GM12878 (cell line): ENCODE measurements at places on chromosomes 3 and 15. TPM values are rescaled to one million over a fixed set of nuclear protein-coding genes. Genes with fewer than 3 reads are reported as not detected.

DNA sequence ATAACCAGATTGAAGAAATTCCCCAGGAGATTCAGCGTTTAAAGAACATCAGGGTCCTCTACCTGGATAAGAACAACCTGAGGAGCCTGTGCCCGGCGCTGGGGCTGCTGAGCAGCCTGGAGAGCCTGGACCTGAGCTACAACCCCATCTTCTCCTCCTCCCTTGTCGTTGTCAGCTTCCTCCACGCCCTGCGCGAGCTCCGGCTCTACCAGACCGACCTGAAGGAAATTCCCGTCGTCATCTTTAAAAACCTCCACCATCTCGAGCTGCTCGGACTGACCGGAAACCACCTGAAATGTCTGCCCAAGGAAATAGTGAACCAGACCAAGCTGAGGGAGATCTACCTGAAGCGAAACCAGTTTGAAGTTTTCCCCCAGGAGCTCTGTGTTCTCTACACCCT lies 9.4 kb upstream of the LRRC34 start:
- H3K4me1 ChIP-seq, result no peaks in the 10 kb centered on the region
- H3K4me3 ChIP-seq, result no peak overlapping the region
- DNase-seq, result no peak
- H3K27ac ChIP-seq, result no peak overlapping the region

Gene ATP13A5
- not detected in 2 replicates for polyA plus RNA-seq

DNA sequence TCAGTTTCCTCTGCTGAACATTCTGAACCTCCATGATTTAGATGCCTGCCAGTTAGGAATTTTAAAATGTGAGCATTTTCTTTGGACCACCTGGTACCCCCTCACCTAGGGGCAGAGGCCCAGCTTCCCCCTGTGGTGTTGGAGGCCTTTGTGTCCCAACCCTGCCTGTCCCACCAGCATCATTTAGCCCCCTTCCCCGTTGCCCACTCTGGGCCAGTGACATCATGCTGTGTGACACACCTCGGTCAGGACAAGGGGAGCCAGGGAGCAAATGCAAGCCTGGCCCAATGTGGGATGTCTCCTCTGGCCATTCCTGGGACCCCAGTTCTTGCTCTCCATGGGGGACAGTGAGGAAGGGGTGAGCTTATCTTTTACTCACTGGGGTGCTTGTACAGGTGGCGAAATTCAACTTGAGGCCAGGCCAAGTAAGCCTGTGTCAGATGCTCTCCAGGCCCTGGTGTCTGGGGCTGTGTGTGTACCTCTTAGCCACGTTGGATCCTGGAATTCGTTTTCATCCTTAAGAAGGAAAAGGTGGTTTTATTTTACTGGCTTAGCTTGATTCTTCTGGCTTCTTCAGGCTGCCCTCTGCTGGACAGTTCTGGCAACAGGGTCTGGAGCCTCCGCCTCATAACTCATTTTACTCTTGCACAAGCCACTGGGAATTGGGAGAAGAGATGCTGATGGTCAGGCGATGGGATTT lies 49.7 kb upstream of the MYZAP start:
- no peaks in the 10 kb centered on the region for H3K36me3 ChIP-seq
- H3K4me3 ChIP-seq, result no peak overlapping the region
- DNase-seq, result no peak
- H3K4me1 ChIP-seq, result peaks cover 12% of the 10 kb centered on the region
- H3K27me3 ChIP-seq, result no peaks in the 10 kb centered on the region; the same call in 1 of the 2 replicates

- H3K4me3 ChIP-seq, result no peak overlapping the region
- no peaks in the 10 kb centered on the region for H3K27me3 ChIP-seq
- H3K27ac ChIP-seq, result no peak overlapping the region
- H3K4me1 ChIP-seq, result no peaks in the 10 kb centered on the region
- H3K36me3 ChIP-seq, result no peaks in the 10 kb centered on the region
- no peak for DNase-seq
Observed at GRCh38 chr3:34669490-34669889, 871.1 kb downstream of the PDCD6IP start.

Gene GPR156
- not detected in 2 replicates for polyA plus RNA-seq

Gene CGNL1
- polyA plus RNA-seq, result 0.01 and 0.04 TPM in 2 replicates

Gene TLR9
- polyA plus RNA-seq, result 0.67 and 1.2 TPM in 2 replicates

Gene TNNC1
- 0.66 and 1.1 TPM in 2 replicates for polyA plus RNA-seq

Gene NEK11
- 0.82 TPM in 1 of 2 replicates, not detected in the other for polyA plus RNA-seq

- H3K27me3 ChIP-seq, result no peaks in the 10 kb centered on the region
- peak overlapping the region; percentile 65 for H3K4me3 ChIP-seq
- H3K27ac ChIP-seq, result peak overlapping the region; percentile 82
- no peaks in the 10 kb centered on the region for H3K36me3 ChIP-seq
- DNase-seq, result no peak
- H3K4me1 ChIP-seq, result peaks cover 16% of the 10 kb centered on the region; the same call in 1 of the 2 replicates
Observed at GRCh38 chr3:152204218-152204617, 64.5 kb upstream of the MBNL1 start.

Gene USF3
- 3.5 and 3.9 TPM in 2 replicates for polyA plus RNA-seq

Gene ZNF621
- polyA plus RNA-seq, result 5.7 and 5.8 TPM in 2 replicates

- no peak overlapping the region for H3K4me3 ChIP-seq
- DNase-seq, result no peak
- H3K27ac ChIP-seq, result no peak overlapping the region
- H3K4me1 ChIP-seq, result no peaks in the 10 kb centered on the region
- no peaks in the 10 kb centered on the region for H3K27me3 ChIP-seq
- H3K36me3 ChIP-seq, result no peaks in the 10 kb centered on the region
Observed at GRCh38 chr3:129934234-129935123, 40.0 kb upstream of the TRH start.

- H3K36me3 ChIP-seq, result no peaks in the 10 kb centered on the region
- peaks cover 10% of the 10 kb centered on the region for H3K4me1 ChIP-seq
- no peak overlapping the region for H3K4me3 ChIP-seq
- no peak overlapping the region for H3K27ac ChIP-seq
- DNase-seq, result no peak
Observed at GRCh38 chr3:96814651-96815567, 515 bp downstream of the EPHA6 start.

DNA sequence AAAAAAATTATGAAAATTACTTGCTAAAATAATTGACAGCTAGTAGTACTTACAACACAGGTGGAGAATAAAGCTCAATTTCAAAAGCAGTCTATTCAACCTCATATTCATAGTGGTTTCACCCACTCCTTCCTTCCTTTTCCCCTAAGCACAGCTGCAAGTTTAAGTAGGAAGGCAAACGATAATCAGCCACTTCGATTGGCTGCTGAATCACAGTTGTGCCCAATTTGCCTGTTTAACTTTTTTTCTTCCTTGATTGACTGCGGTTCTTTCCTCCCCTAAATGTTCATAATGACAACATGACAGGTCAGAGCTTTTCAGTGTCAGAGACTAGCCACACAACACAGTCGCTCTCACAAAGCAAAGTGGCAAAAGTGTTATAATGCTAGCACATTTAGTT lies 468.0 kb upstream of the GBE1 start:
- no peaks in the 10 kb centered on the region for H3K4me1 ChIP-seq
- H3K36me3 ChIP-seq, result no peaks in the 10 kb centered on the region
- no peaks in the 10 kb centered on the region for H3K27me3 ChIP-seq
- DNase-seq, result peak; percentile 44
- H3K27ac ChIP-seq, result no peak overlapping the region

- no peaks in the 10 kb centered on the region for H3K36me3 ChIP-seq
- H3K27ac ChIP-seq, result no peak overlapping the region
- H3K4me3 ChIP-seq, result no peak overlapping the region
- H3K4me1 ChIP-seq, result no peaks in the 10 kb centered on the region
Observed at GRCh38 chr15:97525809-97526208, 434.7 kb upstream of the ARRDC4 start.

DNA sequence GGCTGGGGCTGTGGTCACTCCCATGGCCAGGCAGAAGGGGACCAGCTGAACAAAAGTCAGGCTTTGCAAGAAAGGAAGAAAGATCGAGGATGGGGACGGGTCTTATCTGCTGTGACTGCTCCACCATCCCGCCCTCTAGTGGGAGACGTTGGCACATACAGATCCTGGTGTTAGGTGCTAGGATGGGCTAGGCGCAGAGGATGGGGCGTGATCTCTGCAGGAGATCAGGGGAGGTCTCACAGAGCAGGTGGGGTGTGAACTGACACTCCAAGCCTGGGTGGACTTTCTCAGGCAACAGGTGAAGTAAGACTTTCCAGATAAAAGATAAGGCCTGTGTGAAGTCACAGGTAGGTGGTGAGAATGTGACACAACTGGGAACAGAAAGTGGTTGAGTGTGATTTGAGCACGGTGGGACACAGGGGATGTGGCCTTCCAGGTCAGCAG lies 141.9 kb upstream of the SMAD3 start:
- no peaks in the 10 kb centered on the region for H3K36me3 ChIP-seq
- no peaks in the 10 kb centered on the region for H3K27me3 ChIP-seq
- no peaks in the 10 kb centered on the region for H3K4me1 ChIP-seq

DNA sequence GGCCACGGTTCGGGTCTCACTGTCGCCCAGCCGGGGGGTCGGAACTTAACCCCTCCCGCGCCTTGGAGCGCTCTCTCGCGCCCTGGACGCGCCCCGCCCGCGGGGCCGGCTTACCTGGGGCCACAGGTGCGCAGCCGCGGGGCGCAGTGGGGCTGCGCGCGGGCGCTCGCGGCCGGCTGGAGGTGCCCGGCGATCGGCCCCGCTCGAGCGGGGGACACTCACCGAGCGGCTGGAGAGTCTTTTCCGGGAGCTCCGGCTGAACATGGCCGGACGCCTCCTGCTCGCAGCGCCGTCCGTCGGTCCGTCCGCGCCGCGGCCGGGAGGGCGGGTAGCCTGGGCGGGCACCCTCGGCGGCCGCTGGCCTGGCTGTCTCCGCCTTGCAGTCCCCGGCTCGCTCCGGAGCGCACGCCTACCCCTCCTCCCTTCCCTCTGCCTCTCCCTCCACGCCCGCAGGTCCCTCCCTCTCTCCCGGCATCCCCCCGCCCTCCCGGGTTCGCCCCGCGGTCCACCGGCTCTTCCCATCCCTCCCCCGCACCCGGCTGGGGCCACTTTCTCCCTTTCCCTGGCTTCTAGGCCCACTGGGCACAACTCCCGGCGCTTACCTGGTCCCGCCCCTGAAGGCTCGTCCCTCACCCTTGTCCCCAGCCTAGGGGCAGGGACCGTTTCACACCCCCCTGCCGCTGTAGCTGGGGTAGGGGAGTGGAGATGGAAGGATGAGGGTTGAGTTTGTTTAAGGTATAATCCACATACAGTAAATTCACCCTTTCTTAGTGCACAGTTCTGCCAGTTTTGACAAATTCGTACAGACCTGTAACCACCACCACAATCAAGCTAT lies 220.1 kb upstream of the PRICKLE2 start:
- no peaks in the 10 kb centered on the region; the same call in 1 of the 2 replicates for H3K4me1 ChIP-seq
- DNase-seq, result no peak
- H3K36me3 ChIP-seq, result no peaks in the 10 kb centered on the region

DNA sequence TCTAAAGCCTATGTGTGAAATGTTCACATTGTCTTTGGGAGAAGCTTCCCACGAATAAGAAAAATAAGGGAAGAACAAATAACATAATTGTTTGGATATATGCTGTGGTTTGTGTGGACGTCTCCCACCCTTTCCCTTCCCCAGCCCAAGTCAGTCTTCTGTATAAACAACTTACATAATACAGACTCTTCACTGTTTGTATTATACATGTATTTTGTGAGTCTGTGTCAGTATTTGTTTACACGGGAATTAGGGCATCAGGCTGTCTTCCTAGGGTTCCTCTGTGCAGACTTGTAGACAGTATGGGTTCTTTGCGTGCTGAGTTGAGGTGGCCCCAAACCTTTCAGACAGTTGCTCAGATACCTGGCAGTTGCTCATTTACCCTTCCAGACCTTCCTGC lies 103.4 kb downstream of the IGF1R start:
- H3K27me3 ChIP-seq, result no peaks in the 10 kb centered on the region
- H3K36me3 ChIP-seq, result no peaks in the 10 kb centered on the region
- H3K4me3 ChIP-seq, result no peak overlapping the region
- H3K27ac ChIP-seq, result no peak overlapping the region
- H3K4me1 ChIP-seq, result no peaks in the 10 kb centered on the region

DNA sequence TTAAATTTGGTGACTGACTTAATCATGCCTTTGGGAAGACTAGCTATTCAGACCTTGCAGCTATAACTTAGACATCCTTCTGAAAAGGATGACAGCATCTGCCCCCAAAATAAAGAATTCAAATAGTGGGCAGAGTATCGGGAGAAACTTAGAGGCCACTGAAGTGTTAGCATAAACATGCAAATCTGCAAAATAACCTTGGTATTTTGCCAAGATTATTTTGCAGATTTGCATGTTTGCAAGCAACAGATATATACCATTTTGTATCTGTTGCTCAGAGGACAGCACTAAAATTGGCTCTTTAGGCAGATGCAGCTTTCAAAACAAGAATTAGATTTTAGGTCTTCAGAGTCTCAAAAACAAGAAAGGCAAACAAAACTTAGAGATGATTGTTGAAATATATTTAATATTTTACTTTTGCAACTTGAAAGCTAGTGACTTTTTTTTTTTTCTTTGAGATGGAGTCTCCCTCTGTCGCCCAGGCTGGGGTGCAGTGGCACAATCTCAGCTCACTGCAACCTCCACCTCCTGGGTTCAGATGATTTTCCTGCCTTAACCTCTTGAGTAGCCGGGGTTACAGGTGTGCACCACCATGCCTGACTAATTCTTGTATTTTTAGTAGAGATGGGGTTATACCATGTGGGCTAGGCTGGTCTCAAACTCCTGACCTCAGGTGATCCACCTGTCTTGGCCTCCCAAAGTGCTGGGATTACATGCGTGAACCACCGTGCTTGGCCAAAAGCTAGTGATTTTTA lies 47.8 kb downstream of the KBTBD8 start:
- no peaks in the 10 kb centered on the region for H3K27me3 ChIP-seq
- H3K27ac ChIP-seq, result no peak overlapping the region
- no peak for DNase-seq

DNA sequence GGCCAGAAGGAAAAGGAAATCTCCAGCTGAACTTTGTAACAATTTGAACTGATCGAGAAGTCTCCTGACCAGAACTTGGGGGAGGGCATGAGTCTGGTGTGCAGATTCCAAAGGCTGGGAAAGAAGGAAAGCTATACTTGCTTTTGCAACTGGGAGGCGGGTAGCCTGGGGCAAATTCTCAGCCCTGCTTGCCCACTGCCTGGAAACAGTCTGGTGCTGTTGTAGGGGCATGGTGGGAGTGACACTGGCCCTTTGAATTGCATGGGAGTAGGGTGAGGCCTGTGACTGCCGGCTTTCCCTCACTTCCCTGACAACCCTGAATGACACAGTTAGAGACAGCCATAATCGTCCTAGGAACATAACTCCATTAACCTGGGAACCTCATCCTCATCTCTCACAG lies 114.0 kb upstream of the POU1F1 start:
- no peaks in the 10 kb centered on the region for H3K27me3 ChIP-seq
- H3K27ac ChIP-seq, result no peak overlapping the region
- no peak for DNase-seq
- no peak overlapping the region for H3K4me3 ChIP-seq
- no peaks in the 10 kb centered on the region for H3K36me3 ChIP-seq
- H3K4me1 ChIP-seq, result no peaks in the 10 kb centered on the region

GRCh38 chr3:155188031-155188430 lies 105.5 kb downstream of the STRIT1 start:
- H3K27ac ChIP-seq, result no peak overlapping the region
- no peaks in the 10 kb centered on the region for H3K27me3 ChIP-seq
- no peak for DNase-seq
- H3K36me3 ChIP-seq, result no peaks in the 10 kb centered on the region
- no peak overlapping the region for H3K4me3 ChIP-seq

Gene FRMD5
- 3.2 and 6.4 TPM in 2 replicates for polyA plus RNA-seq

GRCh38 chr3:193507566-193507965 lies 47.1 kb downstream of the ATP13A4 start:
- no peak overlapping the region for H3K4me3 ChIP-seq
- H3K4me1 ChIP-seq, result no peaks in the 10 kb centered on the region
- H3K27ac ChIP-seq, result no peak overlapping the region
- no peaks in the 10 kb centered on the region for H3K36me3 ChIP-seq
